Upper lobe of right lung (tissue), 1 donor: ENCODE measurements at places on chromosomes 13 and 19.

DNA sequence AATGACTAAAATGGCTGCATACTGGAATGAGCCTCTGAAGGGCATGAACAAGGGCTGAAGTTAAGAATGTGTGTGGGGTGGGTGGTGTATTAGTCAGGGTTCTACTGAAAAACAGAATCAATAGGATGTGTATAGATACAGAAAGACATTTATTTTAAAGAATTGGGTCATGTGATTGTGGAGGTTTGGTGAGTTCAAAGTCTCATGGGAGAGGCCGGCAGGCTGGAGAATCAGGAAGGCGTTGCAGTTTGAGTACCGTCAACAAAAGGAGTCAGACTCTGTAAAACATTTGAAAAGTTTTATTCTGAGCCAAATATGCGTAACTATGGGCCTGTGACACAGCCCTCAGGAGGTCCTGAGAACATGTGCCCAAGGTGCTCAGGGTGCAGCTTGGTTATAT, 24.5 kb upstream of the CYSLTR2 start:
- no peak overlapping the region for H3K4me3 ChIP-seq
- DNase-seq: no peak

DNA sequence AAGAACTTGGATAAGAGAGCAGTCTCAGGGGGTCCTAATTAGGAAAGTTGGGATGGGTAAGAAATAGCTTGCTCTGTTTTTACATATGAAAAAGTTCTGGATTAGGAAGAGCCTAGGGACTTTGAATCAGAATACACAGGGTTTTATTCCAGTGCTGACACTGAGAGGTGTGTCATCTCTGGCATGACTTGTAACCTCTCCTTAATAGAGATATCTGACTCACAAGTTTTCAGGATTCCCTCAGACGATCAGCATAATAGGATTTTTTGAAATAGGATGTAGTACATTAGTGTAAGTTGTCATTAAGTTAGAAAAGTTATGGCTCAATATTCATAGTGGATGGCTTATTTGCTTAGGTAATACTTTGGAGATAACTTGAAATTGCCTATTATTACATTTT, 555.2 kb upstream of the MIR17HG start:
- no peak for DNase-seq
- H3K4me3 ChIP-seq: no peak overlapping the region
- H3K36me3 ChIP-seq: no peaks in the 10 kb centered on the region
- H3K27ac ChIP-seq: no peak overlapping the region
- H3K4me1 ChIP-seq: no peaks in the 10 kb centered on the region

DNA sequence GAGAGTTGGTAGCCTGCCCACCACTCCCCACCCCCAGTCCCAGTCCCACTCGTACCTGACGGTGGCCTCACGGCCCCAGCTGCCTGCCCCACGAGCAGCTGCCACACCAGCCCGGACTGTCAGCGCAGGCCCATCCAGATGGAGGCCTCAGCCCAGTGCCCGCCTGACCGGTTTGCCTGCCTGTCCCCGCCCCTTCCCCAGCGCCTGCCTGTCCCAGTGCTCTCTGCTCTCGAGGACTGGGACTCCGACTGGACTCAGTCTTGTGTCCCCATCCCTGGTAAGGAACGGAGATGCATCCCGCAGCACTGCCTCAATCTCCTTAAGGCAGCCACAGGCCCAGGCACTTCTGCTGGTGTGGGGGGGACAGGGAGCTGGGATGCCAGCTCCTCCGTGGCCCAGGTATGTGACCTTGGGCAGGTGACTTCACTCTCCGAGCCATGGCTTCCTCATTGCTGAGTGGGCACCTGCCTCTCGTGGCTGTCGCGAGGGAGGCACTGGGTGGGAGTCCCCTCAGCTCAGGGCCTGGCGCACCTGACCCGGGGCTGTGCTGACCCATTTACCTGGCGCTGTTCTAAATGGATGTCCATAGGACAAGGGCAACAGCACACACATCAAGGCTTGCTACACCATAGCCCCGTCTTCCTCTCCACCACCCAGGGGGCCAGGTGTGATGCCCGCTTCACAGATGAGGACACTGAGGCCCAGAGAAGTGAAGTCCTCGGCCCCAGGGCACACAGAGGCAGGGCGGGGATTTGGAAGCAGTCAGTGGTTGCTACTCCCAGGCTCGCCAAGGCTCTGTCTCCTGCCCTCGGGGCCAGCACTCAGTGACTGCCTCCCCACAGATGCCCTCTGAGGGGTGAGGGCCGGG, at the start of gene NKPD1:
Gene NKPD1, minus strand, starts transcription at position 113 of the 868 bp plus-strand sequence. CDS start 832 bp downstream, outside the sequence.
- no peaks in the 10 kb centered on the region for H3K36me3 ChIP-seq
- DNase-seq: peak; percentile 86
- H3K4me1 ChIP-seq: peaks cover 11% of the 10 kb centered on the region
- peaks cover 27% of the 10 kb centered on the region for H3K27me3 ChIP-seq
- H3K4me3 ChIP-seq: no peak within 1 kb of the TSS
- no peak within 1 kb of the TSS for H3K27ac ChIP-seq

GRCh38 chr19:46537136-46538097, 41.8 kb upstream of the PNMA8B start:
- H3K36me3 ChIP-seq: no peaks in the 10 kb centered on the region
- no peaks in the 10 kb centered on the region for H3K27me3 ChIP-seq
- H3K27ac ChIP-seq: no peak overlapping the region
- H3K4me1 ChIP-seq: no peaks in the 10 kb centered on the region

DNA sequence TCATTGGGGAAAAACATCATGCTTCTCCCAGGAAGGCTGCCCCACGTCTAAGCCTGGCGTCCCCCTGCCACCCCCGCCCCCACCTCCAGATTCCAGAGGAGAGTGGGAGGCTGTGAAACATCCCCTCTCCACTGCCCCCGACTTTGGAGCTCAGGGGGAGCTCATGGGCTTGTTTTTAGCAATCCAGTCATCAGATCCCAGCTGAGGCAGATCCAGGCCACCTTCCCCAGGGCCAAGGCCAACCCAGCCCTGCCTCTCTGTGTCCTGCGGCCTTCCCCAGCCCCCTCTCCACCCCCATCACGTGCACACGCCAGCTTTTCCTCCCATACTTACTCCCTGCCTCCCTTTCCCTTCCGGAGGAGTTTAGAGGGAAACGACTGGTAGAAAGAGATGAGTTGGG, 38.8 kb downstream of the SHISA2 start:
- peak overlapping the region; percentile 46 for H3K4me3 ChIP-seq
- no peak overlapping the region for H3K27ac ChIP-seq
- H3K36me3 ChIP-seq: no peaks in the 10 kb centered on the region
- no peaks in the 10 kb centered on the region for H3K4me1 ChIP-seq
- DNase-seq: no peak

- H3K27ac ChIP-seq: no peak overlapping the region
- peak overlapping the region; percentile 95 for H3K4me3 ChIP-seq
- peak; percentile 50 for DNase-seq
- no peaks in the 10 kb centered on the region for H3K27me3 ChIP-seq
- H3K4me1 ChIP-seq: peaks cover 27% of the 10 kb centered on the region
These were observed 2.7 kb downstream of the CALM3 start for GRCh38 chr19:46603752-46604231.

- H3K4me3 ChIP-seq: no peak overlapping the region
- H3K36me3 ChIP-seq: peaks cover 40% of the 10 kb centered on the region
- DNase-seq: no peak
- no peaks in the 10 kb centered on the region for H3K27me3 ChIP-seq
- no peak overlapping the region for H3K27ac ChIP-seq
- H3K4me1 ChIP-seq: no peaks in the 10 kb centered on the region
These were observed 87.4 kb upstream of the TEX29 start for GRCh38 chr13:111233080-111233479.

GRCh38 chr13:111388851-111389500, 68.5 kb downstream of the TEX29 start:
- no peak overlapping the region for H3K27ac ChIP-seq
- no peak for DNase-seq
- no peaks in the 10 kb centered on the region for H3K4me1 ChIP-seq
- H3K27me3 ChIP-seq: no peaks in the 10 kb centered on the region

DNA sequence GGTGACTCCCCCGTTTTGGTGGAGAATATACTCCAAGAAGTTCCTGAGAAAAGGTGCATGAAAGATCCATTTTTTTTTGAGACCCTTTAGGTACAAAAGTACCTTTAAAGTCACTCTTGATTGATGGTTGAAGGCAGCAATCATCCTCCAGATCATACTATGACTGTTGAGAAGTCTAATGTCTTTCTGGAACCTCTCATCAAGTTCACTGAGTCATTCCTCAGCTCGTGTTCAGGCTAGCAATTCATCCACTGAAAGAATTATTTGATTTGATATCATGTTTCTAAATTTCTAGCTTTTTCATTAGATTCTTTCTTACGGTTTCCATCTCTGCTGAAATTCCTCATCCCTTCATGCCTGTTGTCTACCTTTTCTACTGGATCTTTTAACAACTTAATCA, 65.1 kb upstream of the GJB6 start:
- H3K36me3 ChIP-seq: no peaks in the 10 kb centered on the region
- no peaks in the 10 kb centered on the region for H3K4me1 ChIP-seq
- no peak for DNase-seq
- no peak overlapping the region for H3K4me3 ChIP-seq
- H3K27ac ChIP-seq: no peak overlapping the region

GRCh38 chr19:28020619-28021258, 1192.2 kb downstream of the UQCRFS1 start:
- DNase-seq: no peak
- no peaks in the 10 kb centered on the region for H3K27me3 ChIP-seq
- no peaks in the 10 kb centered on the region for H3K36me3 ChIP-seq

- H3K36me3 ChIP-seq: no peaks in the 10 kb centered on the region
- H3K4me1 ChIP-seq: no peaks in the 10 kb centered on the region
- no peak for DNase-seq
- no peak overlapping the region for H3K27ac ChIP-seq
- no peaks in the 10 kb centered on the region for H3K27me3 ChIP-seq
- H3K4me3 ChIP-seq: no peak overlapping the region
These were observed 602.9 kb downstream of the OLFM4 start for GRCh38 chr13:53631511-53631910.

- no peak overlapping the region for H3K27ac ChIP-seq
- H3K27me3 ChIP-seq: no peaks in the 10 kb centered on the region
- no peak overlapping the region for H3K4me3 ChIP-seq
- H3K4me1 ChIP-seq: no peaks in the 10 kb centered on the region
These were observed 44.5 kb downstream of the OLFM2 start for GRCh38 chr19:9891609-9892373.

GRCh38 chr19:31164791-31165251, 184.4 kb downstream of the TSHZ3 start:
- no peaks in the 10 kb centered on the region for H3K36me3 ChIP-seq
- no peaks in the 10 kb centered on the region for H3K4me1 ChIP-seq
- H3K27me3 ChIP-seq: peaks cover 19% of the 10 kb centered on the region

DNA sequence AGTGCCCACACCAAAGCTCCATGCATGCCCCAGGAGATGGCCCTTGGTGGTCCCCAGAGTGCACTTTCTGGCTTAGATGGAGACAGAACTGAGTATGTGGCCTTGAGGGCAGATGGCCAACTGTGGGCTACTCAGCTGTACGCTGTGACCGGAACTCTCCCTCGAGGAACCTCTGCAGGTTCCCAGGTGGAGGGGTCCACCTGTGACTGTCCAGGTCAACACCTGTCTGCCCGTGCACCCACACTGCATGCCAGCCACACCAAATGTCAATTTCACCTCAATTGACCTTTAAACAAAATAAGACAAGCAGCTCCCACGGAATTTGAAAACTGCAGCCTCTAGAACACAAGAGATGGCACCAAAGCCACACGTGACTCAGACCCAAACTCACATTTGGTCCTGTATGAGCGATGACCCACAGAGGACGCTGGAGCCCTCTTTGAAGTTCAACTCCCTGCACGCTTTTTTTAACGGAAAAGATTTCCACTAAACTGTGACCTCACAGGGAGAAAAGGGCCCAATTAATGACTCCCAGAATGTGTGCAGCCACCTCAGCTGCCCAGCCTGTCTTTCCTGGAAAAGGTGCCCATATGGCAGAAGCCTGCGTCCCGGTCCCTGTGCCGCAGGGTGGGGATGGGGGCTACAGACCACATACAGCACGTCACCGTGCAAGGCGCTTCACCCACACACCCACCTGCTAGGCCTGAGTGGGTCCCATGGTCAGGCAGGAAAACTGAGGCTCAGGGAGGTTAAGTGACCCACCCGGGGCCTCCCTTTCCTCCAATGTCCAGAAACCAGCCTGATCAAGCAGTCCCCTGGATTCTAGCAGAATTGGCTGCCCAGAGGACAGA, 47.7 kb downstream of the KLF2 start:
- no peaks in the 10 kb centered on the region for H3K27me3 ChIP-seq
- H3K4me3 ChIP-seq: no peak overlapping the region
- H3K27ac ChIP-seq: peak overlapping the region; percentile 63
- DNase-seq: no peak
- H3K36me3 ChIP-seq: peaks cover 29% of the 10 kb centered on the region
- H3K4me1 ChIP-seq: peaks cover 50% of the 10 kb centered on the region

DNA sequence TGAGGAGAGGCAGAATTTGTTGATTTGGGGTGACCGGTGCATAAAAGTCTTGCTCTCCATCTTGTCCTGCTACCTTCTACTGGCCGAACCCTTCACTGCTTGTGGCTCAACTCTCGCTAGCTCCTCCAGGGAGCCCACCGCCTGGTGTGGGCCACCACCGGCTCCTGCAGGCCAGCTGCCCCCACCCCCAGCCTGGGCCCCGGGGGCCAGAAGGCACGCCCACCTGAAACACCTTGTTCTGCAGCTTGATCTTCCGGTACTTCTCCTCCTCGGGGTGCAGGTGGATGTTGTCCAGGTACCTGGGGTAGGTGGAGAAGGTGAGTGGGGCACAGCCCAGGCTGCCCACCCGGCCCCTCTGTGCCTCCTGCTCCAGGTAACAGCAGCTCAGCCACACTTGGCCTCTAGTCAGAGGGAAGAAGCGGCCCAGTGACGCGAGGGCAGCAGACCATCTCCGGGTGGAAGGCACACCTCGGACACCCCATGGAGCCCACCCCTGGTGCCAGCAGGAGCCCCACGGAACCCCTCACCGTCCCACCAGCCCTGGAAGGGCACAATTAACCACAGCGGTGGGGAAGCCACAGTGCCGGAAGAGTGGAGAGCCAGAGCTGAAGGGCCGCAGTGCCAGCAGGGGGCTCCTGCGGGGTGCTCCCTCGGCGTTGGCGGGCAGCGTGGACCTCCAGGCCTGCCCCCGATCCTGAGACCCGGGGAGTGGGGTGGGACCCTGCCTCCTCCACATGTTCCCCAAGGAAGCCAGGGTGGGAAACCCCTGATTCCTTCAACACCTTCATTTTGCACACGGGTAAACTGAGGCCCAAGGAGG, 10.1 kb downstream of the UBXN6 start:
- no peak overlapping the region for H3K27ac ChIP-seq
- no peaks in the 10 kb centered on the region for H3K4me1 ChIP-seq
- H3K36me3 ChIP-seq: peaks cover 81% of the 10 kb centered on the region

- peak overlapping the region; percentile 53 for H3K4me3 ChIP-seq
- no peak overlapping the region for H3K27ac ChIP-seq
- H3K27me3 ChIP-seq: no peaks in the 10 kb centered on the region
- no peaks in the 10 kb centered on the region for H3K36me3 ChIP-seq
These were observed 1.2 kb downstream of the SEMA6B start for GRCh38 chr19:4557971-4558941.
